ENCODE measurements at places on chromosomes 6 and 20.
A peak's percentile ranks its signal among the peaks of the same experiment; 100 is the strongest.

GRCh38 chr6:14350210-14350609, 232.6 kb downstream of the CD83 start:
- no peak for DNase-seq

- DNase-seq, result peak; percentile 95
Observed at GRCh38 chr6:27479319-27480182, 6.6 kb upstream of the ZNF184 start.

DNA sequence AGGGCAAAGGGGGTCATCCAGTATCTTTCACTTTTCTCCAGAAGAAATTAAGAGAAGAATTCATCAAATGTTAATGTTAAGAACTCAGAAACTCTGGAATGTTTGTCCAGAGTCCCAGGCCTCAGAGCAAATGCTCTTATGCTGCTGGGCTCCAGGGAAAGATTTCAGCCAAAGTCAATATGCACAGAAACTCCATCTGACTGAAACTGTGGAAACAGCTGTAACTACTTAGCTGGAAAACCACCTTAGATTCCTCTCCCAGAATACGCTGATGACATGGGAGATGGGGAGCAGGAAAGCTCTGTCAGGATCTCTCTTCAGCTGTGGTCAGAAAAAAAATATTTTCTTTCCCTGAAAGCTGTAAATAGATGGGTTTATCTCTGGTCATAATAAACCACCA, 559.6 kb downstream of the RFPL4B start:
- peak; percentile 18 for DNase-seq

DNA sequence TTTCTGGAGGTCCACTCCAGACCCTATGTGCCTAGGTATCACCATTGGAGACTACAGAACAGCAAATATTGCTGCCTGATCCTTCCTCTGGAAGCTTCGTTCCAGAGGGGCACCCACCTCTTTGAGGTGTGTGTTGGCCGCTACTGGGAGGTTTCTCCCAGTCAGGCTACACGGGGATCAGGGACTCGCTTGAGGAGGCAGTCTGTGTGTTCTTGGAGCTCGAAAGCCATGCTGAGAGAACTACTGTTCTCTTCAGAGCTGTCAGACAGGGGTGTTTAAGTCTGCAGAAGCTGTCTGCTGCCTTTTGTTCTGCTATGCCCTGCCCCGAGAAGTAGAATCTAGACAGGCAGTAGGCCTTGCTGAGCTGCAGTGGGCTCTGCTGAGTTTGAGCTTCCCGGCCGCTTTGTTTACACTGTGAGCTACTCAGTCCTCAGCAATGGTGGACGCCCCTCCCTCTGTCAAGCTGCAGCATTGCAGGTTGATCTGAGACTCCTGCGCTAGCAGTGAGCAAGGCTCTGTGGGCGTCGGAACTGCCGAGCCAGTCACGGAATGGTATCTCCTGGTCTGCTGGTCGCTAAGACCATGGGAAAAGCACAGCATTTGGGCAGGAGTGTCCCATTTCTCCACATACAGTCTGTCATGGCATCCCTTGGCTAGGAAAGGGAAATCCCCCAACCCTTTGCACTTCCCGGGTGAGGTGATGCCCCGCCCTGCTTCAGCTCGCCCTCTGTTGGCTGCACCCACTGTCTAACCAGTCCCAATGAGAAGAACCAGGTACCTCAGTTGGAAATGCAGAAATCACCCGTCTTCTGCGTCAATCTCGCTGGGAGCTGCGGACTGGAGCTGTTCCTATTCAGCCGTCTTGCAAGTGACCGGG, 32.5 kb upstream of the ASCC3 start:
- DNase-seq, result no peak

Measured in cardiac muscle cell (in vitro differentiated cells and primary cell).